ENCODE measurements at places on chromosomes 3 and 15.

DNA sequence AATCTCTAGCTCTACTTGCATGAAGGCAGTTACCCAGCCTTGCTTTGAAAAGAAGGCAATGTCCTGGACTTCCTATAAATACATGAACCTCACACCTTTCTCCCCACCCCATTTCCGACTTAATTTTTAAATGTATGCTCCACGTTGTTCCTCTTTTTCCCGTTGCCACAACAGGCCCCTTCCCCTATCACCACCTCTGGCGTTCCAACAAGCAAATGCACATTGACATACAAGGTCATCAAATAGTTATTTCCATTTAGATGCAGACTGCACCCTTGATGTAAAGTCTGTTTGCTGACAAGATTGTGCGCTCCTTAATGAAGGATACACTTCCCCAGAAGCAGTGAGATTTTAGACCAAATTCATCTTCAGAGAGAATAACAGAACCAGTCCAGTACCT, 260.7 kb upstream of the UMPS start:
- no peak overlapping the region for H3K4me3 ChIP-seq
- no peak for DNase-seq
- no peaks in the 10 kb centered on the region for H3K4me1 ChIP-seq
- no peak overlapping the region for H3K27ac ChIP-seq
- no peaks in the 10 kb centered on the region for H3K36me3 ChIP-seq

DNA sequence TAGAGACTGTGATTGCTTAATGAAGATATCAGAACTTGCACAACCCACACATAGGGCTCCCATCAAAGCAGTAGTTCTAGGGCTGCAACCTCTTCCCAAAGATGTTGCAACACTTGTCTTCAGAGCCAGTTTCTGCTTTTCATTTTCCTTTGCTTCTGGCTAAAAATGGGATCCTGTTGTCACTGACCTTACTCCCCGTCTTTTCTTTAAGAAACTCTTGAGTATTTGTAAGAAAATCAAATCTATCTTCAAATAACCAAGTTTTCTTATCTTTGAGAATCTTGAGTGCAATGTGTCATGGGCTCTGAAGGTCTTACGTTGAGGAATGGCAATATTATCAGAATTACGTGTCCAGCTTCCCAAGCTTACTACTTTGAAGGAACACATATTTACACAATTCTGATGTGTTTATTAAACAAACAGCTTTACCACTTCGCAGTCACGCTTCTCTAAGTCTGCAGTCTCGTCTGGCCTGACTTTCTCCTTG, 24.1 kb downstream of the CACNA1D start:
- H3K27me3 ChIP-seq, result no peaks in the 10 kb centered on the region
- peaks cover 21% of the 10 kb centered on the region for H3K4me1 ChIP-seq
- H3K27ac ChIP-seq, result peak overlapping the region; percentile 45
- no peak overlapping the region for H3K4me3 ChIP-seq
- peak; percentile 67 for DNase-seq
- no peaks in the 10 kb centered on the region for H3K36me3 ChIP-seq

DNA sequence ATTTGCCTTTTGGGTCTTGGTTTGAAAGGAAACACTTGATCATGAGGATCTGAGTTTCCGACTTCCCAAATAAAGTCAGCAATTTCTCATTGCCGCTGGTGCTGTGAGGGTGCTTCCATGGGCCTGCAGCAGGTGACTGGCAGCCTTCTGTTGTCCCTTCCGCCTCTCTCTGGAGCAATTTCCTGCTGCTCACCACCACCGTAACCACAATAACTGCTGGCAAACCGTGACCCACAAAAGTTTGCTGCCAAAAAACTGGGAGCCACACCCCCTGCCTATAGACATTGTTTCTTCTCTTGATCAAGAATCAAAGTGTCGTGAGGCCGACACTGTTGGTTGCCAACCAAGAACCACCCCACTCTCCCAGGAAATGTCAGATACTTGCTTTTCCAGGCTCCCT, 164.0 kb downstream of the NR2F2 start:
- no peaks in the 10 kb centered on the region for H3K4me1 ChIP-seq
- no peaks in the 10 kb centered on the region for H3K36me3 ChIP-seq
- H3K4me3 ChIP-seq, result no peak overlapping the region
- H3K27ac ChIP-seq, result no peak overlapping the region
- H3K27me3 ChIP-seq, result no peaks in the 10 kb centered on the region
- no peak for DNase-seq

DNA sequence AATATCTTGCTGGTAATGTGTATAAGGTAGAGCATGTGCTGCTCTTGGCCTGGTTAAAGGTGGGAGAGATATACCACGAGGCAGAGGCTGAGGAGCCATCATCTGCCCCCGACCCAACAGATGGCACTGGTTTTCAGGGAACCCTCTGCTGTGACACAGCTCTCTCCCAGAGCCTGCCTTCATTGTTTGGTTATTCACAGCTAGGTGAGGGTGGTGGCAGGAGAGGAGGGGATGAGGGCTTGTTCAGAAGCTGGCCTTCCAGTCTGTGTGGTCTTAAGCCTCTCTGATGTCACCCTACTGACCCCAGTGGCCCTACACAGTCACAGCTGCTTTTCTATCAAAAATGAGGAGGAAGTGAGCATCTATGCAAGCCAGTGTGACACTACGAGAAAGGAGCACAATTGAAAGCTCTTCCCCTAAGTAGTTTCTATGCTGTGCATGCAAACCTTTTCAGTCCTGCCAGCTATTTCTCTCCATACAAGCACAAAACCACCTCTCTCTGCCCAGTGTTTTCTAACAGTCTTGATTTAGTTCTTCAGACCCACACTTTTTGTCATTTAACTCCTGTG, 258.4 kb upstream of the AGTR1 start:
- no peaks in the 10 kb centered on the region for H3K36me3 ChIP-seq
- no peaks in the 10 kb centered on the region for H3K27me3 ChIP-seq
- DNase-seq, result no peak
- no peak overlapping the region for H3K27ac ChIP-seq
- H3K4me3 ChIP-seq, result no peak overlapping the region

DNA sequence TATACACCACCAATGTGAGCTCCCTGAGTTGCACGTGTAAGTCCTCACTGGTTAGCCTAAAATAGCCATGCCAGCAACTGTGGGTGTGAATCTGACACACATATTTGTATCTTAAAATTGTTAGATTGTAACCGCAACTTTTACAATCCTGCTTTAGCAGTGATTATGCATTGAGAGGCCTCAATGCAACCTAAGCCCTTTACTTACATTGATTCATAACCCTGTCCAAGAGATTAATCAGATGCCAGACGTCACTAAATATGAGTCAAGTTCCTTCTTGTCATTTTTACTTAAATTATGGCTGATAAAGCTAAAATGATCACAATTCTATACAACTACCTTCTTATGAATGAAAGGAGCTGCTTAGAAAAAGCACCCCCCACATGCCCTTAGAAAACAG, 46.9 kb downstream of the IL17RD start:
- DNase-seq, result no peak
- no peaks in the 10 kb centered on the region for H3K4me1 ChIP-seq
- H3K36me3 ChIP-seq, result no peaks in the 10 kb centered on the region
- H3K27ac ChIP-seq, result no peak overlapping the region
- H3K4me3 ChIP-seq, result no peak overlapping the region
- H3K27me3 ChIP-seq, result no peaks in the 10 kb centered on the region

GRCh38 chr3:189890496-189890895, 230.2 kb downstream of the P3H2 start:
- no peak for DNase-seq
- H3K27me3 ChIP-seq, result no peaks in the 10 kb centered on the region
- H3K4me3 ChIP-seq, result no peak overlapping the region
- no peak overlapping the region for H3K27ac ChIP-seq

- no peaks in the 10 kb centered on the region for H3K27me3 ChIP-seq
- H3K4me1 ChIP-seq, result peaks cover 11% of the 10 kb centered on the region
- no peak for DNase-seq
- H3K36me3 ChIP-seq, result no peaks in the 10 kb centered on the region
- peak overlapping the region; percentile 14 for H3K27ac ChIP-seq
- H3K4me3 ChIP-seq, result no peak overlapping the region
Measured at GRCh38 chr15:57586661-57587424, 4.9 kb upstream of the MYZAP start.

DNA sequence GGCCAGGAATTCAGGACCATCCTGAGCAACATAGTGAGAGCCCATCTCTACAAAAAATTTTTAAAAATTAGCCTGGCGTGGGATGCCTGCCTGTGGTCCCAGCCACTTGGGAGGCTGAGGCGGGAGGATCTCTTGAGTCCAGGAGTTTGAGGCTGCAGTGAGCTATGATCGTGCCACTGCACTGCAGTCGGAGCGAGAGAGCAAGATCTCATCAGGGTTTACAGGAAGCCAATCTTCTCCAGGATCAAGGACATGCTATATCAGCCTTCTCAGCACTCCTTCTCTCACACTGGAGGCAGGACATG, 451 bp upstream of the STOML1 start:
- H3K27me3 ChIP-seq, result no peaks in the 10 kb centered on the region
- H3K4me3 ChIP-seq, result peak overlapping the region; percentile 96

- no peak for DNase-seq
- H3K36me3 ChIP-seq, result no peaks in the 10 kb centered on the region
- no peak overlapping the region for H3K27ac ChIP-seq
- no peaks in the 10 kb centered on the region for H3K27me3 ChIP-seq
- no peak overlapping the region for H3K4me3 ChIP-seq
Measured at GRCh38 chr15:76401285-76401684, 64.7 kb downstream of the ISL2 start.

DNA sequence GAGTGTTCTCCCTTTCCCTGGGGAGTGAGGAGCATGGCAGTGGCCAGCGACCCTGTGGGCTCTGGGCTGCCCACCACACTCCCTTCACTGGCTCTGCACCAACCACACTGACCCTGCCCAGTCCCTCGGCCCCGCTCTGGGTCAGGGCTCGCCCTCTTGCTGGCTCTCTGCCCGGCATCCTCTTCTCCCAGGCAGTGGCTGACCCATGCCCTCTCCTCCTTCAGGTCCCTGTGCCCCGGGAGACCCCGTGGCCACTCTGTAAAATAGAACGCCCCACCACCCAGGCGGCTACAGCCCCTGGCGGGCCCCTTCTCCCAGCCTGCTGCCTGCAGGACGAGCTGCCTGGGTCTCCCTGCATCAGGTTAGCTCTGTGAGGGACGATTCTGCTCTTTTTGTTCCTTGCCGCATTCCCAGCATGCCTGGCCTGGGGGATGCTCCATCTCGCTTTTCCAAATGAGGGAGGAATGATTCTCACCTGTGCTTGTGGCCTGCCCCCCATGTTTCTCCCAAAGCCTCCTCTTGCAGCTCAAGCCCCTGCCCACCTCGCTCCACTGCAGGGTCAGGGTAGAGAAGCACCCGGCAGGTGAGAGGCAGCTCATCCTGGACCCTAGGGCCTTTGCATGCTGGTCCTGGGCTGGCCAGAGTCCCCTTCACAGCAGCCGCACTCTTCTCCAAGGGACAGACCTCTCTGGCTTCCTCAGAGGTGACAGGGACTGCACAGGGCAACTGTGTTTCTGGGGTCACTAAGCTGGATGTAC, 14.5 kb upstream of the CFAP100 start:
- peaks cover 9% of the 10 kb centered on the region for H3K27me3 ChIP-seq
- no peak overlapping the region for H3K27ac ChIP-seq
- no peak overlapping the region for H3K4me3 ChIP-seq
- H3K4me1 ChIP-seq, result no peaks in the 10 kb centered on the region

DNA sequence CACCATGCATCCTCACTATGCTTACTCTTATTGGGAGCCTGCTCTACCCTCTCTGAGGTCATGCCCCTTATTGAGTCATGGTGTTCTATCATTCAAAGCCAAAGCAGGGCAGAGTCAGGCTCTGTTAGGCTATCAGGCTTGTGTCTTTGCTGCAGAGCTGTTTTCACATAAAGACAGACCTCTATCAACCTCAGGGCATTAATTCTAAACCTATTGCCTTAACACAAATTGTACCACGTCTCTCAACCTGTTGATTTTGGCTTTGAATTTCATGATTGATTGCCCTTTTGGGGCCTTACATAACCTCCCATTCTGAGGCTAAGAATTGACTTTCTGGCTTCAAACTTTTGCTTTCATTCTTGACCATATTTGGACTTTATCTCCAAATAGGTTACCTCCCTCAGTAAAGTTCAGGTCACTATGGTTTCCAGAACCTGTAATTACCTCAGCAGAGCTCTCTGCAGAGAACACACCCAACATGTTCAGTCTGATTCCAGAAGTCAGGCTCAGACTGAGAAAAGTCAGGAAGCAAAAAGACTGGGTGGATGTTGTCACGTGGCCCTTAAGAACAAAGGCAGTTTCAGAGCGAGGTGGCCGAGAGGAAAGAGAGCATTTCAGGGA, 221.4 kb upstream of the NANOGP8 start:
- peaks cover 11% of the 10 kb centered on the region for H3K4me1 ChIP-seq
- H3K27ac ChIP-seq, result peak overlapping the region; percentile 48
- DNase-seq, result no peak
- no peak overlapping the region for H3K4me3 ChIP-seq

DNA sequence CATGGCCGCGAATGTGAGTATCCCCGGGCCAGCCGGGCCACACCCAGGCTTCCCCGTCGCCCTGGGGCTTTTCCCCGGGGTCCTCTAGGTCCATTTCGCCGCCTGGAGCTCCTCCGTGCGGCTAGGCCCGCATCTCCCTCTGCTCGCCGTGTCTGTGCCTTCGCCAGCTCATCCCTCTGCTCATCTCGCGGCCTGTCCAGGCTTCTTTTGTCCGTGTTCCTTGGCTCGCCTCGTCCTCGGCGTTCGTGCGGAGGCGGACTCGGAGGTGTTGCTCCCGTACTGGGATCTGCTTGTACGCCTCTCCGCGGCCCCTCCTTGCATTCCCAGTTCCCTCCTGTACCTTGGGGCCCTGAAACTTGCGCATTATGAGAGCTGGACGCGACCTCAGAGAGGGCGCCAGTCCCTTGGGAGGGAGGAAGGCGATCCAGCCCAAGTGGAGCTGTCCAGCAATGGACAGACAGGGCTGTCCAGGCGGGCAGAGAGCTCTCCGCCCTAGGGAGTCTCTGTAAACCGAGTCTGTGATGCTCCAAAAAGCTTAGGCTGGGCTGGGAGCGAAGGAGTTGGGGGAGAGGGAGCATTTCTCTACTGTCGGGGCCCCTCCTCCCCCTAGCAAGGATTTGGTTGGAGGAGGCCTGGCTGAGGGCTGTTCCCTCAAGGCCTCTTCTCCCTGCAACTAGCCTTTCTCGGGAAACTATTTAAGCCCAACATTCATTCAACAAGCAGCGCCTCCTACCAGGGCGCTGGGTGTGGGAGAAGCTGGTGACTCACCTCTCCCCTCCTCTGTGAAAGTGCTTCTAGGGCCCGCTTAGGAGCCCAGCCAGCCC, 553 bp downstream of the TMEM43 start:
- peaks cover 41% of the 10 kb centered on the region for H3K36me3 ChIP-seq
- H3K27ac ChIP-seq, result peak overlapping the region; percentile 97
- H3K27me3 ChIP-seq, result no peaks in the 10 kb centered on the region
- DNase-seq, result peak; percentile 65
- peak overlapping the region; percentile 96 for H3K4me3 ChIP-seq

GRCh38 chr3:107994181-107994580, 96.7 kb downstream of the CD47 start:
- peak overlapping the region; percentile 54 for H3K27ac ChIP-seq
- no peak overlapping the region for H3K4me3 ChIP-seq
- no peaks in the 10 kb centered on the region for H3K36me3 ChIP-seq

GRCh38 chr3:15497964-15498363, 23.5 kb downstream of the COLQ start:
- DNase-seq, result no peak
- no peaks in the 10 kb centered on the region for H3K36me3 ChIP-seq
- no peak overlapping the region for H3K27ac ChIP-seq
- H3K27me3 ChIP-seq, result no peaks in the 10 kb centered on the region
- no peak overlapping the region for H3K4me3 ChIP-seq

GRCh38 chr15:47404877-47405276, 312.4 kb upstream of the SEMA6D start:
- no peak overlapping the region for H3K27ac ChIP-seq
- H3K4me3 ChIP-seq, result no peak overlapping the region
- DNase-seq, result no peak
- no peaks in the 10 kb centered on the region for H3K27me3 ChIP-seq

GRCh38 chr3:35426366-35426958, 212.9 kb upstream of the ARPP21 start:
- H3K4me3 ChIP-seq, result no peak overlapping the region
- H3K4me1 ChIP-seq, result no peaks in the 10 kb centered on the region
- H3K27ac ChIP-seq, result no peak overlapping the region
- DNase-seq, result no peak

All from left lung (tissue), 14 donors.